ENCODE measurements at places on chromosomes 3 and 15. TPM values are rescaled to one million over a fixed set of nuclear protein-coding genes. Genes with fewer than 3 reads are reported as not detected.

DNA sequence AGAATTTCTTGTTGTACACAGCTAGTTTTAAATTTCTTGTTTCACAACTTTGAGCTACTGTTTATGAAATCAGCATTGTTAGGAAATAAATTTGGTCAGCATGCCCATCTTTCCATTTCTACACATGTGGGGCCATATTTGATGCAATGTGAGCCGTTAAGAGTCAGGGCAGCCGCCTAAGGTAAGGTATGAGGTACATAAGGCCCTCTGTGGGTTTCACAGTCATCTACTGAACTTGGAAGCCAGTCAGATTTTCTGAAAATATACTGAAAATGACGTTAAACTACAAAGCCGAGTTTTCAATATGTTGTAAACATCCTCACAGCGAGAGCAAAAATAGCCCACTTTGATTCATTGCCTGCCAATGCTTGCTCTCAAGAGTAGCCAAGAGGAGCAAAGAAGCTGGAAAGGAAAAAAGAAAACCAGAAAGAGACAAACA, 94.7 kb upstream of the PDZRN3 start:
- no peak for DNase-seq

DNA sequence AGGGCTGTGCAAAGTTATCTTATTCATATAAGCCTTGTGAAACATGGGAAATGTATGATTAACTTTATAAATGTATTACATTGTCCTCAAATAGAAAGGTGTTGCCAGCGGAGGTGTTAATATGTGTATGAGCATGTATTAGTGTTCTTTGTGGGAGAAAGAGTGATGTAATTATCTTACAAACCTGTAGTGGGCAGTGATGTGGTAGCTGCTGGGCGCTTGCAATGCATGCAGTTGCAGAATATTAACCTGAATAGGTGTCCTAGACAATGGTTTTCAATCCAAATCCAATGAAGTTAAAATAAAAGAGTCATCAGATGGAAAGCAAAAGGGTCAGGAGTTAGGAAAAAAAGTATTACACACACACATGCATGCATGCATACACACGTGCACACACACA, 881.3 kb upstream of the CADM2 start:
- DNase-seq = no peak

- DNase-seq = no peak
These were observed 121.3 kb downstream of the THRB start for GRCh38 chr3:24373198-24373959.

RAB27A gene
- 19.3 TPM for total RNA-seq

- DNase-seq = no peak
These were observed 101.9 kb downstream of the GLDN start for GRCh38 chr15:51443282-51443914.

STRA6 gene
- total RNA-seq = 0.83 TPM

TMEM266 gene
- not detected for total RNA-seq

GRCh38 chr3:174198199-174198598, 660.9 kb upstream of the NAALADL2 start:
- no peak for DNase-seq

GRCh38 chr3:55012091-55012490, 84.2 kb upstream of the LRTM1 start:
- DNase-seq = no peak

MASP1 gene
- total RNA-seq = 0.70 TPM

GRCh38 chr3:130687327-130687726, 59.3 kb downstream of the PIK3R4 start:
- no peak for DNase-seq

DNA sequence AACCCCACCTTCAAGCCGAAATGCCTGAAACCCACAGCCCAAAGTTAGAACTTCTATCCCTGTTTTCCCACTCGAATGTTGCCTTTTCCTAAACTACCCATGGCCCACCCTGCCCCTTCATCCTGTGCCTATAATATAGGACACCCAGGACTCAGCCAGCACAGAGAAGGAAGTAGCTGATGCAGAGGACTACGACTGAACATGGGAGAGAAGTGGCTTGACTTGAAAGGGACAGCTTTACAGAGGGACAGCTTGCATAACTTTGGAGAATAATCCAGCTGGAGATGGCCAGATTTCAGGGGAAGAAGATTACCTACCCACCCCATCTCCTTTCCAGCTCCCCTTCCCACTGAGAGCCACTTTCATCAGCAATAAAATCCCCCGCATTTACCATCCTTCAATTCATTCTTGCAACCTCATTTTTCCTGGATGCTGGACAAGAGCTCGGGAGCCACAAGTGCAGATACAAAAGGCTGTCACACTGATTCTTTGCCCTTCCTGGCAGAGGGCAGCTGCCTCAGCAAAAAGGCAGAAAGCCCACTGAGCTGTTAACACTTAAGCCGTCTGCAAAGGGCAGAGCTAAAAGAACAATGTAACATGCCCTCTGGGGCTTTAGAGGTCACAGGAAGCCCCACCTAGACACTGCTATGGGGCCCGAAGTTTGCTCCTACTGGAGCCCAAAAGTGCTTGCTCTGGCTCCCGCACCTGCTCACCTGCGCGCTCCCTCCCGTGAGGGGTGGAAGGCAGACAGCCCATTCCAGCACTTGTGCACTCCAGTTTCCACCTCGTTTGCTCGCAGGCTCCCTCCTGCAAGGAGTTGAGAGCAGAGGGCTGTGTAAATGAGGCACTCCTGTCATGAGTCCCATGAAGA, 224.0 kb downstream of the TBC1D5 start:
- no peak for DNase-seq
